AG09319 (cell line): ENCODE measurements at places on chromosomes 12 and 14.
A peak's percentile ranks its signal among the peaks of the same experiment; 100 is the strongest.

GRCh38 chr14:70148351-70148750 lies 40.4 kb downstream of the SLC8A3 start:
- no peak for DNase-seq

DNA sequence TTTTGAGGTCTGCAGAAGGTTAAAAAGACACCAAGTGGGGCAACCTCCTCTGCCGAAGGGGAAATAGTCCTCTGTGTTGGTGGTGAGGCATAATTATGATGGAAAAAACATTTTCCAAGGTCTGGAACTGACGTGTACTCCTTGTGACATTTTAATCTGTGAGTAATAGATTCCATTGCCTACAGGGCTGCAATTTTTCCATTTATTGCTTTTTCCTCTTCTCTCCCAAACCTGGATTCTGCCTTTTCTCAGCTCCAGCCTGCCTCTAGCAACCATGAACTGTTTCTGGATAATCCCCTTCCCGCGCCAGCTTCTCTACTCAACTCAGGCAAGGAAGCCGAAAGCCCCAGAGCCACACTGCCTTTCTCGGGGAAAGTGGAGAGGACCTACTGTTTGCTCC lies 230.1 kb upstream of the PLXNC1 start:
- peak; percentile 68 for DNase-seq

DNA sequence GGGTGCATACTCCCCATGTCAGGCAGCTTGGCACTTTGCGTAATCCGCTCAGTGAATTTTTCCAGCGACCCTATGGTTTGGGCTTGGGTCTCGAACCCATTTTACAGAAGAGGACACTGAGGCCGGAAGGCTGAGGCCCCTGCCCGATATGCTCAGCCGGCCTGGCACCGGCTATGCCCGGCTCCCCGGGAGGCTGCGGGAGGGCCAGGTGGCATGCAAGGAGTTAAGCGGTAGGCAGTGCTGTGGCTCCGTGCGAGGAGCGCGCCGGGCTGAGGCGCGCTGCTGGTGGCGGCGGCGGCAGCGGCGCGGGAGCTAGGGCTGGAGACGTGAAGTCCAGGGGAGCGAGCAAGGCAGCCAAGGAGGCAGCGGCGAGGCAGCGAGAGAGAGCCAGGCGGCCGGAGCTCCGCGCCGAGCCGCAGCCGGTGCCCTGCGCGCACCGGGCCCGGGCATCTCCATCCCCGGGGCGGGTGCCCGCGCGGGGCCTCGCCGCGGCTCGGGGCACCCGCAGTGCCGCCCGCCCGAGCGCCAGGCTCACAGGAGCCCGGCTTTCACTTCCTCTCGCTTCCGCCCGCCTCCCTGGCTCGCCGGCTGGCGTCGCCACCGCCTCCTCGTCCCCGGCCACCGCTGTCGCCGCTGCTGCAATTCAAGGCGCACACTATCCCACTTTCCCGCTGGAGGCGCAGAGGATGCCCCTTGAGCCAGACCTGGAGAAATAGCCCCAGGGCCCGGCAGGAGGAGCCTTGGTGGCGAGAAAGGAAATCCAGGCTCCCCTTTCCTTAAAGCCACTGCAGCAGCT lies at the start of gene WSCD2:
Gene WSCD2, plus strand, starts transcription at position 272 of the 796 bp plus-strand sequence. CDS start 66,545 bp downstream, outside the sequence.
- DNase-seq = no peak

- no peak for DNase-seq
These were observed 11.1 kb downstream of the KLHL33 start for GRCh38 chr14:20424851-20425250.

DNA sequence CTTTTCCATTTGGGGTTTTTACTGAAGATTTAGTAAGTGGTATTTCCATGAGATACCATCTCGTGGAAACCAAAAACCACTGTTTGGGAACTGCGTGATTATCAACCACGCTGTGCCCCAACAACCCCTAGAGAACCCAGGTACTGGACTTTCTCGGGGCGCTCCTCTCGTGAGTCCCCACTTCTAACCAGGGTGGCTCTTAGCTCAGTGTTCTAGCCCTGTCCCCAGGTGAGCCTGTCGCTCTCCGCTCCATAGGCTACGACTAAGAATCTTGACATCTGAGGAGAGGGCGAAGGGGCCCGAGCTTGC lies 686 bp downstream of the MCRS1 start:
- DNase-seq = no peak

- no peak for DNase-seq
These were observed 884.9 kb upstream of the FOXG1 start for GRCh38 chr14:27881646-27882045.

- DNase-seq = no peak
These were observed 8.4 kb downstream of the TEDC1 start for GRCh38 chr14:105499256-105500035.

DNA sequence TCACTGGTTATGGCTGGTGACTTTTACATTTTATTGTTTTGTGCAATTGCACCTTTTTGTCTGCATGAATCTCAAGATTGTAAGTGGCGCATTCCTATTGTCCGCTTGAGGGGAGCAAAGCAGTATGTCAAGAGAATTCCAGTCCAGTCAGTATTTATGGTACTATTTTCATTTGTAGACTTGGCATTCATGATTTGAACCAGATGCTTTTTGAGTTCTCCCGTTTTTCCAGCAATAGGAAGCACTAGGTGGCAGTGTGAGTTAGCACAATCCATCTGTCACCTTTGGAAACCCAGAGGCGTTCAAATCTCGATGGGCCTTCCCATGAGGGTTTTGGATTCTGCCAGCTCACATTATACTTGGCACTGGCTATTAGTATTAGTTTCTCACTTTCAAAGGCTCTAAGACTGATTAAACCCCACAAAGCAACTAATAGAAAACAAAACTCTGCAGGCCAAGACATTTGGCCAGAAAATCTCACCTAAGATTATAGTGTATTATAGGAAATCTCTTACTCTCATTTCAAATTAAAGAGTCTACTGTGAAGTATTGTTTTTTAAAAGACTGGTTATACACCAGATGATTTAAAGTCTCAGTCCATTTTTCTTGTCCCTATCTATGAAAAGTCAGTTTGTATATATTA lies 2.2 kb downstream of the DACT1 start:
- DNase-seq = peak; percentile 72

DNA sequence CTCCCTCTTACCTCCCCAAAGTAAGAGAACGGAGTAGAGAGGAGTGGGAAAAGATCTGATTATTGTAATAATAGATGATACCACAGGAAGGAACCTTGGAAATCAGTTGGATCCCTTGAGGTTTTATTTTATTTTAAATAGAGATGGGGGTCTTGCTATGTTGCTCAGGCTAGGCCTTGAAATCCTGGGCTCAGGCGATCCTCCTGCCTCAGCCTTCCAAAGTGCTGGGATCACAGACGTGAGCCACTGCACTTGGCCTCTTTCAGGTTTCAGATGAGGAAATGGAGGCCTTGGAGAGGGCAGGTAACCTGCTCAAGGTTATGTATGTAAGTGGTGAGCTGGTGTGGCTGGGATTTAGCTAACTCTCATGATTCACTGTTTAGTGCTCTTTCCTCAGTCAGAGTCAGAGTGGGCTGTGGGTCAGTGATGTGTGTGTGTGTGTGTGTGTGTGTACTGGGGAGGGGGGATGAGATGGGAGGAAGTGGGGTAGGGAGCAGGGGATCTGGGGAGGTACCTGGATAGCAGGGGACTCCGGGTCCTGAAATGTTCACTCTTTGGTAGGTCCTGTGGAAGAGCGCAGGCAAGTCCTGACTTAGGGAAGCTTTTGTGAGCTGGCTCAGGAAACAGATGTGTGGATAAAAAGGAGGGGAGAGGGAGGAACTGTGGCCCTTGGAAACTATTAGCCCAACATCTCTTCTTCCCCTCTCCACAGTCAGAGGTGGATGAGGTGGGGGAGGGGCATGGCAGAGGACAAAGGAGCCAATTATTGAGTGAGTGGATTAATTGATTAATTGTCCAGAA lies 4.7 kb upstream of the CISTR start:
- DNase-seq = no peak

- no peak for DNase-seq
These were observed 1378.3 kb upstream of the SEL1L start for GRCh38 chr14:82911930-82912329.

- DNase-seq = no peak
These were observed 54.0 kb downstream of the NCOR2 start for GRCh38 chr12:124513297-124513867.

DNA sequence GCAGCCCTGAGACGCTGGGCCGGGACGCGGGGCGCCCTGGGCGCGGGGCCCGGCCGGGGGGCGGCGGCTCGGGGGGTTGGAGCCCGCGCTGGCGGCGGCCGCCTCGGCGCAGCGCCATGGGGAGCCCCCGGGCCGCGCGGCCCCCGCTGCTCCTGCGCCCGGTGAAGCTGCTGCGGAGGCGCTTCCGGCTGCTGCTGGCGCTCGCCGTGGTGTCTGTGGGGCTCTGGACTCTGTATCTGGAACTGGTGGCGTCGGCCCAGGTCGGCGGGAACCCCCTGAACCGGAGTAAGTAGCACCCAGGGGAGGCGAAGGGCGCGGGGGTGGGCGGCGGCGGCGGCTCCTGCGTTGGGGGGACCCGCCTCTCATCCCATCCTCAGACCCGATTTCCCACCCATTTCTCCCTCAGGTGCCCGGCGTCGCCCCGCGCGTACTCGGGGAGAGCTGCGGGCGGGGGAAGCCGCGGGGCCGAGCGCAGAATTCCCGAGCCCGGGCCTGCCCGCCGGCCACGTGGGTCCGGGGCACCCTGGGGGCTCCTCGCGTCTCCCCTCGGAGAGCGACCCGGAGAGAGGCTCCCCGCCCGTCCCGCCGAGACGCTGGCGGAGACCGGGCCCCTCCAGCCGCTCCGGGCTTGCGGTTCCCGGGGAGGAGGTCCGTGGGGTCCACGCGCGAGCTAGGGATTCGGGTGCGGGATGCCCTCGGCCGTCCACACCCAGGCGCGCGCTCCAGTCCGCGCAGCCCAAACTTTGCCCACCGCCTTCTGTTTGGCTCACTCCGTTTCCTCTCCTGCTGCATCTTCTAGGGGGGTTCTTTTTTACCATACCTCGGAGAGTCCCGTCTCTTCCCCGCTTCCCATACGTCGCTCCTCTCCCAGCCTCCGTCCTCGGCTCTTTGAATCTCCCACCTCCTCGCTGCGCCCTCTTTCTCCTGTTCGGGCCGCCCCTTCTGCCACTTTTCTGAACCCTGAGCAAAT lies 807 bp downstream of the B4GALNT3 start:
- DNase-seq = no peak

DNA sequence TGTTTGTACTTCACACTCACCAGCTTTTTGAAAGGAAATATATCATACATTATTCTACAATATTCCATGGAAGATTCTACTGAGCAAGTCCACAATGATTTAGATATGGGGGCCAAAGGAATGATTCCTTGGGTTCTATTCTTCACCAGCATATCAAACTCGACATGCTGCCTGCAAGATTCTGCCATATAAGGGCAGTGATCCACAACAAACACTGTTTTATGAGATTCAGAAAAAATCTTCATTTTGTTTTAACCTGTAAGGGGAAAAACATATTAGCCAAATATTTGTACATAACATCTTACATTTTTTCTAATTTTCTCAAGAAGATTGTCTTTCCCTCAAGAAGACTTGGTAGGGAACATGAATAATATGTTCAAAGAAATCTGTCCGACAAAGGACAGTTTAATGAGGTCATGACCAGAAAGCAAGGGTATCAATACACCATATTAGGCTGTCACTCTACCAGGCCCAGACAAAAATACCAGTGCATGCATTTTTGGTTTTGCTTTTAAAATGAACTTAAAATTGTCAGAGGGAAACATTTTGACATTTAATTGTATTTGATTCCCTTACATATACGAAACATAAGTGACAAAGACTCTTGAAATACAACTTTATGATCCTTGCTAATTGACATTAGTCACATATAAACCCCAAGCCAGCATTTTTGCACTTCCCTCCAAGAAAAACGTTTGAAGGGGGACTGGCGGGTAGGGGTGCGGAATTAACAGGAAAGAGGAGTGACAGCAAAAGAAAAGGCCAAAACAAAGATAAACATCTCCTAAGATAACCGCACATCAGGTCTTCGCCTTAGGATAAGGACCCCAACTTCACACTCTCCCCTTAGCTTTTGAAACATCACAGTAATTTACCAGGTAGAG lies 980 bp downstream of the INTS13 start:
- no peak for DNase-seq

DNA sequence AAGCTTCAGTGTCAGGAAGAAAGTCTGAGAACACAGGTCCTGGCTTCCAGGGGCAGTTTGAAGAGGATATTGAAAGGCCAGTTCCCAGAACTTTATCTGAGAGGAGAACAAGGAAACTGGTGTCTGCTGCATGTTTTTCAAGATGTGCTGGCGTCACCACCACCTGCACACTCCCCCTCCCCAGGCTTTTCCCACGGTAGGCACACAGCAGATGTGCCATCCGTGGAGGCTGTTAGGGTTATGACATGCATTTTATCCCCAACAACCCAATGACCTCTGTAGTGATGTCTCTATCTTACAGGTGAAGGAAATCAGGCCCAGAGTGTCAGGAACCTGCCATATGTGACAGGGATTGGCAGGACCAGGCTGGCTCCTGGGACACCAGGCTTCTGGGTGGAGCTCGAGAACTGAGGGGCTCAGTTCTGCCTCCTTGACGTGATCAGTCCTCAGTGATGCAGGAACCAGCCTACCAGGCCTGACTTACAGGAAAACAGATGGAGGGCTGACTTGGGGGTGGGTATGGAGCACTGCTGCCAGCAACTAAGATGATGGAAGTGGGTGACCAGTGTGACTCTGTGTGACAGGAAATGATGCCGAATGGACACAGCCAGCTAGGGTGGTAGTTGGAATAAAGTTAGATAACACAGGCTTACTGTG lies 16.8 kb downstream of the SLC25A47 start:
- no peak for DNase-seq

DNA sequence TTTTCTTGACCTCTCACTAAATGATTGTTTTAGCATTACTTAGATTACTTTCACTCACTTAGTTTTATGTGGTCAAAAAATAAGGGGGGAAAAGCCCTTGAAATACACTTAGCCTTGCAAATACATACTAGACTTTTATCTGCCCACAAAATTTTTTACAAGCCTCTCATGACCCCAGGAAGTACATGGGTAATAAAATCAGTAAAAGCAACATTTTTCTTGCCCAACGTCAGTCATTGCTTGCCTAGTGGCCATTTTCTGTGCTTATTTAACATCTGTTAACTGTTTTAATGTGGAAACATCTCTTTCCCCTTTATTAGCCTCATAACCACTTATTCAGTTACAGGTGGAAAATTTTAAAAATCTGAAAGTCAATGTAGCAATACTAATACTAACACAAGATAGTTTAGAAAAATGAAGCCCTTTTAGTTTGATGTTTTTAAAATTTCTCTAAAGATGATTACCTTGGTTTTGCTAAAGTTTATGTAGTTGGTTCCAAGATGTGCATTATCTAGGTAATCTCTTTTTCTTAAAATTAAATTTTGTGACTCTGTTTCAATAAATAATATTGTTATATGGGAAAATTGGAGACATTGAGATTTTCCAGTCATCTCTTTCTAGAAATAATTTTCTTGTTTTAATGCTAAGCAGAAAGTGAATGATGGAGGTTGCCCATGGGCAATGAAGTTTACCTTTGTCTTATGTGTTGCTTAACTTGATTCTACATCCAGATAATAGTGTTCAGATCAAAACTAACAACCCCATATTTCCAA lies 175.5 kb downstream of the TMTC2 start:
- no peak for DNase-seq

DNA sequence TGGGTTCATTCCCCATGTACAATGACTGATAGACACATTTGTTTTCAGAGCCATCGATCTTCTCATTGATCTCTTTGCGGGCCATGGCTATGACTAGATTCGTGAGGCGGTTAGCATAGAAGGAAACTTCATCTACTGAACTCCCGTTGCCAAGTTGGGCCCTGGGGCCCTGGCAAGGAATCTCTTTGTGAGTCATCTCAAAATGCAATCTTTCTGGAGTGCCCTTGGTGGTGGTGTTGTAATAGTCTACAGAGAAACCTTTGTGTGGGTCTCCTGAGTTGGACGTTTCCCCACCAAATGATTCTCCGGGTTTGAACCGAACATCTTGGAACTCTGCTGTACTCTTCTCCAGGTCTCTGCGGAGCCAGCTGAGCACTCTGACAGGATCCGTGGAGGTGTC lies 20.4 kb downstream of the AKAP3 start:
- DNase-seq = no peak
